ENCODE measurements at places on chromosomes 7 and 10.

- no peak for DNase-seq
Measured at GRCh38 chr10:543131-543530, 146.3 kb downstream of the DIP2C start.

DNA sequence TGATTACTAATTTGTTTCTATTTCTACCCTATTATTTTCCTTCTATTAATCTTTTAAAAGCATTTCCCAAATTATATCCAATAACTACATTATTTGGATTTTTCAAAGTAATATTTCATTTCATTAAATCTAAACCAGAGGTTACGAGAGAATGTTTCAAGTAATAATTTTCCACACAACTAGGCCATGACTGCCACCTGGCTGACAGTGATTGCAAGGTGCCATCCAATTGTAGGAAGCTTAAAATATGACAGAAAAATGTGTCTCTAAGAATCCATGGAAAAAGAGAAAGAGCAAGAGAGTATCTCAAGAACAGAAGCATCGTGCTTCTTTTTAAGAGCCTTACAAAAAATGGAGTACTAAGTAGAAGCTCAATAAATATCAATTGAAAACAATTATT is 48.7 kb downstream of the TPK1 start:
- DNase-seq = no peak

GRCh38 chr10:63323701-63324494 is 141.9 kb downstream of the JMJD1C start:
- no peak for DNase-seq

- no peak for DNase-seq
Measured at GRCh38 chr7:80654887-80655340, 16.5 kb downstream of the CD36 start.

DNA sequence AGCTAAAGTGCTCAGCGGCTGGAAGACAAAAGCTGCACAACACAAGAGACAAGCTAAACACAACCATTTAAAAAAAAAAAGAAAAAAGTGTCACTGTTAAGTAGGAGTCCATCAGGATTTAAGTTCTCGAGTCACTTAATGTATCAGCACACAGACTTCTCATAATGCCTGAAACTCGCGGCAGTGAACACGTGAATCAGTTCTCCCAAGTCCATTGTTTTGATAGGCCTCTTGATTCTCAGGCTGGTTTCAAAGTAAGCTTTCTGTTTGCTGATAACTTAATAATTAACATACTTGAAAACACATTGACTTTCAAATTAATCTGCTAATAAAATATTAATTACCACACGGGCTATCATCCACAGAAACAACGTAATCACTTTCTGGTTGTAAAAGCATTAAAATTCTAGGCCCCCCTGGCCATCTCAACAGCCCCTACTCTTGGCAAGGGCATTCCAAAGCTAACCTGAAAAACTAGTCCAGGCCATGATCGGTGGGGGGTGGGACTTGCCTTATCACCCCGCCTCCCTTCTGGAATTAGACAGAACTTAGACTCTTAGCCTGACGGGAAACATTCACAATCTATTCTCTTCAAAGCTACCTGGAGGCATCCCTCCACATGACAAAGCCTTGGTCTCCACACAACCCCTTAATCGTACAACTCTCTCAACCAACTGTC is 129.0 kb downstream of the DIP2C start:
- DNase-seq = no peak

DNA sequence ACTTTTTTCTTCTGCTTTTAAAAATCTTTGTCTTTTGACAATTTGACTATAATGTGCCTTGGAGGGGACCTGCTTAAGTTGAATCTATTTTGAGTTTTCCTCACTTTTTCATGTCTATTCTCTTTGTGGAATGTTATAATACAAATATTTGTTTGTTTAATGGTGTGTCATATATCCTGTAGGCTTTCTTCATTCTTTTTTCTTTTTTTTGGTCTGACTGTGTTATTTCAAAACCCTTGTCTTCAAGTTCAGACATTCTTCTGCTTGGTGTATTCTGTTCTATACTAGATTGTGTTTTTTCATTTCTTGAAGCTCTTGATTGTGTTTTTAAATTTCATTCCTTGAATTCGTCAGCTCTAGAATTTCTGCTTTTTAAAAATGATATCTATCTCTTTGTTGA is 228.2 kb downstream of the STK31 start:
- DNase-seq = no peak

- no peak for DNase-seq
Measured at GRCh38 chr10:24929056-24929544, 23.3 kb downstream of the PRTFDC1 start.

DNA sequence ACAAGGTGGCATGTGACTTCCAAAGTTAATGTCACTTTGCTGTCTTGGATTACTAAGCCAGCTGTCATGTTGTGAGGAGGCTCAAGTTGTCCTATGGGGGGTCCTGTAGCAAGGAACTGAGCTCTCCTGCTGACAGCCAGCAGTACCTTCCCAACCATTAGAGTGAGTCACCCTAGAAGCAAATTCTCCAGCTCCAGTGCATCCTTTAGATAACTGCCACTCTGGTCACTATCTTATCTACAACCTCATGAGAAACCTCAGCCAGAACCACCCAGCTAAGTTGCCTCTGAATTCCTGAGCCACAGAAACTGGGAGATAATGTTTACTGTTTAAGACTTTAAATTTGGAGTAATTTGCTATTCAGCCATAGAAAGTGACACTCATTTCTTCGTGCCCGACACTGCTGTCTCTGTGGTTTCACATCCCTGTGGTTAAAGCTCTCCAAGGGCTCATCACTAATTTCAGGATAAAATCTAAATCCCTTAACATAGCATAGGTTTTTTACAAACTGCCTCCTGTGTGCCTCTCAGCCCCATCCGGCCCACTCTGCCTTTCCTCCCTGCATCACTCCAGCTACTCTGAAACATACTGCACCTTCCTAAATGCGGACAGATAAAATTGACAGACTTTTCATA is 83.5 kb downstream of the PRR15 start:
- no peak for DNase-seq

GRCh38 chr7:142176901-142177300 is 65.4 kb downstream of the MGAM2 start:
- no peak for DNase-seq

GRCh38 chr10:66837335-66837734 is 88.5 kb upstream of the LRRTM3 start:
- no peak for DNase-seq

DNA sequence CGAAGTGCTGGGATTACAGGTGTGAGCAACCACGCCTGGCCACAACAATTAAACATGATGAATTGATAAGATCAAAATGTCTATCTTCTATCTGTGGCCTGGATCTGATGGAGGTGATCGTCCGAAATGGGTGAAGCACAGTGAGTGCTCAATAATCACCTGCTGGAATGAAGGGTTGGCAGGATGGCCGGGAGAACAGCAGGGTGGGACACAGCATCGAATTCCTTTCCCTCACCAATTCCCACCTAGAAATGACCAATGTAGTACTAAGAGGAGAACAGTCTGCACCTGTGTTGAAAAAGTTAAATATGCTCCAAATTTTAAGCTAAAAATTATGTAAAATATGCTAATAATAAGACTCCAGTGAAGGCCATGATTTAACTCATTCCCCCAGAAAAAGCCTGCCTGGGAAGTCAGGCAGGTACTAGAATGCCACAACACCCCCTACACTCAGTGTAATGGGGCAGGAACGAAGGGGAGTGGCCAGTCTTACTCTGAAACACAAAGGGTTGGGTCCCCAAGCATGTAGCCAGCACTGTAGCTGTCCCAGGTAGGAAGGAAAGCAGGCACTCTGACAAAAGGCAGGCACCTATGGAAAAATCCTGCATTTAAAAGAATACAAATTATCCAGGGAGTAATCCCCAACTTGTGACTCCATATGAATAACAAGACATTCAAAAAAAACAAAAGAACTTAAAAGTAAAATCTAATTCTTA is 110.3 kb downstream of the VPS41 start:
- peak; percentile 28 for DNase-seq

DNA sequence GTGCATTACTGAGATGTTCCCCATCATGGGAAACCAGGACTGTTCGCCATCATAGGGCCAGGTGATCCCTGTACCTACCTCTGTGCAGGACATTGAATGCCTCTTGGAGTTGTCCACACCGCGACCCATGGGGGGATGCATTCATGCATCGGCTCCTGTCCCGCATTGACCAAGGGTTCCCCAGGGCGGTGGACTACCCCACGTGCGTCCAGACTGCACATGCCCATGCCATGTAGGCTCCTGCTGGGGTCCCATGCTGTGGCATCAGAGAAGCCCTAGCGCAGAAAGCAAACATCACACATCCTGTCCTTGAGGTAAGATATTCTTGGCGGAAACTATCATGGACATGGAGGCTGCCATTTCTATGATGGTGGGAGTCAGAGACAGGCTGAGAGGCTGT is 121.6 kb upstream of the UNC5B start:
- no peak for DNase-seq

DNA sequence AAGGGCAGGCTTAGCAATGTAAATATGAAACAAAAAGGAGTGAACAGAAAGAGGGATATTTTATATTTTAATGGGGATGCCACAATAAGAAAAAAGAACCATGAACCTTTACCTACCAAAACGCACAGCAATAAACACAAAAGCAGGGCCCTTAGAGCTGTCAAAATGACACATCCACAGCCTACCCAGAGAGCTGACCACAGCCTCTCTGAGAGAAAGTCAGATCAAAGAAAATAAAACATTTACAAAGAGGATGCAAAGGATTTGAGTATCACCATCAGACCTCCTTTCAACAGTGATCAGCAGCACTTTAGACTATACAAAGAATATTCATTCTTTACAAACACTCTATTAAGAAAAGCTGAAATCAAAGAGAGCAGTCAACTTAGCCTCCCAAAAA is 52.9 kb downstream of the ERCC6 start:
- no peak for DNase-seq

DNA sequence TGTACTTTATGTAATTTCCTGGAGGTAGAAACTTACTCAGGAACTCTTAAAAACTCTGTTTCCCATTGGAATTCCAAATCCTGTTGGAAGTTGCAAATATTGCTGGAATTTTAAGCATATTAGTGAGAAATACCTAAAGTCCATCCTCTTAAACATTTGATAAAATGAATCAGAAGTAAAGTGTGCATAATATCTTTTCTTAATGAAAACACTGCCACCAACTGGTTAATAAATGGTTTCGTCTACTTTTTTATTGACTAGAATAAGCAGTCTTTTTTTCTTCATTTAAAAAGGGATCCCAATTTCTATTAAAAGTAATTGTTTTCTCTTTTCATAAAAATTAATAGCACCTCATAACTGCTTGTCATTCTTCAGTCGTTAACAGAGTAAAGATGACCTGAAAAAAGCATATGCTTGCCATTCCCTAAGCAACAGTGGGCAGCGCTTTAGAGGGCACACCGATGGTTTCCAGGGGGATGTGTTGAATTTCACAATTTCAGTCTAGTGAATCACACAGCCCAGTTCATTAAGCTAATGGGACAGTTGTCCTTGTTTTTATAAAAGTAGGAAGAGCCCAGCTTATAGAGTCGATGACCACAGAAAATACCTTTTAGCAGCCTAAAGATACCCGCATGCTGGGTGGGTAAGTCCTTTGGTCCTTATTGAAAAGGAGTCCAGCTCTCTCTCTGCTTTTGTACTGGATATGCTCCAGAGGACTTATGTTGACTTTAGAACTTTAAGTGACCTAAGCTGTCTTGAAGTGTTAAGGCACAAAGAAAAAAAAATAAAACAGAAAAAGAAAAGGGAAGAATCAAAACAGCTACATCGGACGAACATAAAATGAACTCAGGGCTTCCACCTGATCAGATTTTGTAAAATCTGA is 28.5 kb downstream of the NPS start:
- no peak for DNase-seq
